ENCODE measurements at places on chromosomes 2 and 18.

DNA sequence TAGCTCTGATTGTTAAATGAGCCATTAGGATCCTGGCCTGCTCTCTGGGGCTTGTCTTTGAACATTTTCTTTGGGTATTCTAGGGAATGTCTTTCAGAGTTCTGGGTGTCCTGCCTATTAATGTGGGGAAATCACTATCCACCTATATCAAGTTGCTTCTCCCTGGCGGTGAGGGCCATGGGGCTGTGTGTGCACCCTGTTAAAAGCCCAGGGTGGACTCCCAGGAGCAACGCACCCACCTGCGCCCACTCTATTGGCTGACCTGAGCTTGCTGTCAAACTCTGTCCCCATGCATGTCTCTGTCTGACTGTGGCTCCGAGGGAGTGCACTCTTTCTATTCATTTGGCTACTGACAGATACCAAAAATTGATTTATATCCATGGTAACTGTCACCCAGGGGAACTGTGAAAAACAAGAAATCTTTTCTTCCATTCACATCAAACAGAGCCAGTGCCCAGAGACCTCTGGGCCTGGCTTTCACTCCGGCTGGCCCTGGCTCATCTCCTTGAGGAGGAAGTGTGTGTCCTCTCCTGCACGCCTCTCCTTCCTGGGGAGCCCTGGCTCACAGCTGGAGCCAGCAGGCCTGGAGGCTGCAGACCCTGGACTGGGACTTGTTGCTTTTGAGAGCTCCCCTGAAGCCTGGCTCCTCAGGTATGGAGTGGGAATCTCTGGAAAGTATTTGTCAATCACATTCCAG, 10.5 kb upstream of the TOGARAM2 start:
- DNase-seq = no peak

DNA sequence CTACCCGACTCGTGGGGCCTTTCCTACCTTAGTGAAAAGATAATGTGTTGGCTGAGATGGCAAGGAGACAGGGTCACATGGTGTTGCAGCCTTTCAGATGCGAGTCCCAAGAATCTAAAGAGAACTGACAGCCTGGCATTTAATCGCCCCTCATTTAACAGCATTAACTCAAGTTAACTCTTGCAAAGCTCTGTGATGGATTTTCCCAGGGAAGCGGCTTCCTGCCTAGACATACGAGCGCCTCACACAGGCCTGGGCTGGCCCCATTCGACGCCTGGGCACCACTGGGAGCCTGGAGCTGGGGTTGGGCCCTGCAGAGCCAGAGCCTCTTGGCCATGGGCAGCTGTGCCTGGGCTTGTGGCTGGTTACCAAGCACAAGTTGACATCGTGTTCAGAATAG, 140.8 kb downstream of the SEPTIN10 start:
- no peak for DNase-seq

DNA sequence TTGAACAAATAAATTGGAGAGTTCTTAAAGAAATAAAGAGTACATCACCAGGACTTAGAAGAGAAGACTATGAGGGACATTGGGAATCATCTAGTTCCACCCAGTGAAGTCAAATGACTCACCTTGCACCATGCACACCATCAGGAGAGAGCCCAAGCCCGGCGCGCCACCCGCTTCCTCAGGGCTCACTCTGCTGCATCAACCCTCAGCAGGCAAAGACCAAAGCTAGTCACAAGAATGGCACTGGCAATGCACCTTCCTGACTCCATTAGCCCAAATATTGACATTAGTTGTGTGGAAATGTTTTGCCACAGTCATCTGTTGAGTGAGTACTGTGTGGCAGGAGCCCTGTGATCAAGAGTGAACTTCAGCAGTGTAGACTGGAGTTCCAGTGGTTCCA, 7.1 kb upstream of the LYPD6B start:
- no peak for DNase-seq

DNA sequence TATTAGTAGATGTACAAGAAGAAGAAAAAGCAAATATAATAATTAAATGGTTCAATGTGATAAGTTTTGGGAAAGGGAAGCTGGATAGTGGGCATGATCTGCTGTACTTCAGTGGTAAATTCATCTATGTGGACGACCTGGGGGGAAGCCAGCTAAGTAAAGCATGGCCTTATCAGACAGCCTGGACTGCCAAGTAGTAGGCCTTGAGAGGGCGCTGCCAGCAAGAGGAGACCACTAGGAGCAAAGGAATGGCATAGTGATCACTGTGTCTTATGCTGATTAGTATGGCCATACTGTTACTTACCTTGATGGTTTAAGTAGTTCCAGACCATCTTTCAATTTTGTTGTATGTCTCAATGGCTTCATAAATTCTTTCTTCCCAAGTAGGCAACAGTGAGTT, 287.6 kb downstream of the SETBP1 start:
- DNase-seq = no peak

GRCh38 chr2:103754530-103754929, 992.7 kb downstream of the TMEM182 start:
- no peak for DNase-seq

DNA sequence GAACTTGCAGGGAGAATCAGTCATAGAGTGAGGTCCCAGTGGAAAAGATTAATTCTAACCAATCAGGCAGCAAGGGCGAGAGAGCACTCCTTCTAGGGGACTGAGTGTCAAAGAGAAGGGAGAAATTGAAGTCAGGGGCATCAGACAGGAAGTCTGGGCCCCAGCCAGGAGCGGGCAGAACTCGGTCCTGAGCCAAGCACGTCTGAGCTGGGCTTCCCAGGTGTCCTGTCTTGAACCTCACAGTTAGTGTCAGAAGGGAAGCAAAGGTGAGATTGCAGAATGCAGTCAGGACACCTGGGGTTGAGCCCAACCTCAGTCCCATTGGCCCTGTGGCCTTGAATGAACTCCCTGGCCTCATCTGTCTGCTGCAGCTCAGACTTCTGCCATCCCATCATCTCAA, 220.9 kb downstream of the SMAD2 start:
- no peak for DNase-seq

DNA sequence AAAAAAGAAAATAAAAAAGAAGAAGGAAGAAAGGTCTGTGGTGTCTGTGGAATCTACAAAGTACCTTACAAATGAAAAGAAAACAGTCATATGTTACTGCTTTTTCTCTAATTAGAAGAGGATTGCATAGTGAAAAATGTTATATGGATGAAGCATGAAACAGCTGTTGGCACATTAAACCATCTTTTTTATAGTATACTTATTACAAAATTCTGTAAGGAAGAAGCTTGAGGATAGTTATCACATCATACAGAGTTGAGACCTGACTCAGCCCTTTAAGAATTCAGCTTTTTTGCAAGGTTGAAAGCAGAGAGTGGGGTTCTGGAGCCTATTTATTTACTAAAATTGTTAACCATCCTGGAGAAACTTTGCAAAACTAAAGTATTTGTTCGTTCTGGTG, 222.7 kb downstream of the PHLPP1 start:
- no peak for DNase-seq

- no peak for DNase-seq
Measured at GRCh38 chr2:119469131-119469530, 37.5 kb downstream of the TMEM37 start.

DNA sequence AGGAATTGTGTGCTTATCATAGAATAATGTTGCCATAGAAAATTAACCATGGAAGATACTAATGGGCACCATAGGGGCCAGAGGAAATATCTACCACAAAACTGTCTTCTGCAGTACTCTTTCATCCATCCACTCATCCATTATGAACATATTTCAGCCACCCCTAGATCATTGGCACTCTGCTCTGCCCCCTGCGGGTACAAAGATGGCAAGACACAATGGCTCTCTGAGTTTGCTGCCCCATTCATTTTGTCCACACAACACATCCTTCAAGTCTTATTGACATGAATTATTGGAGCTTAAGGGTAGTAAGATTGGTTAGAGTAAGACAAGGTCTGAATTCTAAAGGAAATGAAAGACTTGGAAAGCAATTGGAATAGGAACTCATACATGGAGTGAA, 1224.7 kb upstream of the CELF4 start:
- no peak for DNase-seq

DNA sequence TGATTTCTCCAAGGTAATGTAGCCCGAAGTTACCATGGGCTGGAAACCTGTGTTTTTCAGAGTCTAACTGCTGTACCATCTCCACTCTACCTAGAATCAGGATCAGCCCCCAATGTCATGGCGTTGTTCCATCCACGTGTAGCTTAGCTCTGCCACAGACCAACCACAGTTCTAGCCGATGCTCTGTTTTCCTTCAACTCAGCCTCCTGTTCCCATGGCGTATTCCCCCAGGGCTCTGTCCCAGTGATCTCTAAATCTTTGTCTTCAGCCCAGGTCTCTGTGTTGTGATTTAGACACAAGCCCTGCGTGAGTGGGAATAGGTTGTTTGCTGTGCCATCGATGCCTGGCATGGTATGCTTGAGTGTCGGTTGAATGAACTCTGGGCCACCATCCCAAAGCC, 53.4 kb downstream of the LPIN1 start:
- no peak for DNase-seq

DNA sequence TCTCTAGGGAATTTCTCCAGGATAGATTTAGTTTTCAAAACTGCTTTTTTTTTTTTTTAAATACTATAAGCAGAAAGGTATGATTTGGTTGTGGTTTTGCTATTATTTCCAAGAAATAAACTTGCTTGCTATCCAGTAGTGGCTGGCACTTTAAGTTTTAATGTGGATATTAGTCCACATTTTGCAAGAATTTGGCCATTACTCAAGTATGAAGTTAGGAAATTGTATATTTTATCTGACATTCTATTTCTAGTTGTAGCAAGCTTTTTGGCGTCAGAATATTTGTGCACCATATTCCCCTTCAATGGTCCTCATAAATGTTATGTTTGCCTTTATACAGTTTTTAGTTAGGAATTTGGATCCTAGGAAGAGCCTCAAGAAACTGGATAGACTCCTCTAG, 226.3 kb downstream of the ZNF521 start:
- DNase-seq = no peak

- no peak for DNase-seq
Measured at GRCh38 chr18:69000366-69000765, 202.5 kb downstream of the CCDC102B start.

- DNase-seq = no peak
Measured at GRCh38 chr2:8177566-8177965, 504.3 kb upstream of the ID2 start.

GRCh38 chr2:174669336-174669735, 71.7 kb upstream of the WIPF1 start:
- no peak for DNase-seq

GRCh38 chr2:235235977-235236767, 257.7 kb upstream of the AGAP1 start:
- no peak for DNase-seq

DNA sequence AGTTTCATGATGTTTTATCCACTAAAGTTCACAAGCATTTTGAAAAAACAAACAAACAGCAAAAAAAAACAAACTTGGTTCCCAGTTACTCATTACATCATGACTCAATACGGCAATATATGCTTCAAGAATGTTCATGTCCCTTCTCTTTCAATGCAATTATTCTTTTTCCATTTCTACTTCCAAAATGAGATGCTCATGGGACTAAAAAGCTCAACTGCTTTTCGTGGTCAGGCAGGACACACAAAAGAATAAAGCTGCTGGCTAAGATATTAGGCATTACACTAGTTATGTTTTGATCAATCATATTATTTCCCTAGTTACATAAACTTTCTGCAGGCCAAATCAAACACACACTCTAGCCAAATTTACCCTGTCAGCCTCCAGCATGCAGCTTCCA, 301.3 kb downstream of the EPHA4 start:
- DNase-seq = no peak

DNA sequence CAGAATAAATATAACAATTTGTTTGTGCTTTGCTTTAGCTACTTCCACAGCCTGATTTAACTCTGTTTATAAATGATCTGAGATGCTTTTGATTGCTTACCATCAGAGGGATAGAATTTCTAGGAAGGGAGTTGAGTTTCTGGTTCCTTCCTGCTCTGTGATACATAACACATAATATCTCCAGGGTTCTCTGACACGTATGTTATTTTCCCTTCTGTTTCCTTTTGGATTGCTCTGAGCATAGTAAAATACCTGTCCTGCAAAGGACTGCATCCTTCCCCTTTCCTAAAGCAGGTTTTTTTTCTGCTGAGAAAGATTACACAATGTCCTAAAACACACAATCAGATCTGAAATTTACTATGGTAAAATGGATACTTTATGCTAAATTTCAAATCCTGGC, 76.1 kb downstream of the CABYR start:
- DNase-seq = no peak

DNA sequence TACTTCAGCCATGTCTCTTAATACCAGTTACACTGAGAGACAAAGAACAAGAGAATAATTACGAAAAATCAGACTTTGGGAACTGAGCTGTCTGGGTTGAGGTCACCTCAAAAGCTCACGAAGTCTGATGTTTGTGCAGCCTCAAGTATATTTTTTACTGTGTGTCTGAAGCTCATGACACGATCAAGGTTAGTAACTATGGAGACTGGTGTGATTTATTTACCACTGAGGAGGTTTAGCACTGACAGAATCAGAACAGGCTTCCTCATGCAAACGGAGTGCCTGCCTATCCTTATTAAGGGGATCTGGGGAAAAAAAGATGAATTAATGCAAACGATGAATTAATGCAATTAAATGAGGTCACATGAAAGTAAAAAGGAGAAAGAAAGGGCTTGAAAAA, 61.1 kb upstream of the RAPH1 start:
- DNase-seq = no peak

- DNase-seq = no peak
Measured at GRCh38 chr2:218860950-218861381, 1.4 kb downstream of the WNT6 start.

DNA sequence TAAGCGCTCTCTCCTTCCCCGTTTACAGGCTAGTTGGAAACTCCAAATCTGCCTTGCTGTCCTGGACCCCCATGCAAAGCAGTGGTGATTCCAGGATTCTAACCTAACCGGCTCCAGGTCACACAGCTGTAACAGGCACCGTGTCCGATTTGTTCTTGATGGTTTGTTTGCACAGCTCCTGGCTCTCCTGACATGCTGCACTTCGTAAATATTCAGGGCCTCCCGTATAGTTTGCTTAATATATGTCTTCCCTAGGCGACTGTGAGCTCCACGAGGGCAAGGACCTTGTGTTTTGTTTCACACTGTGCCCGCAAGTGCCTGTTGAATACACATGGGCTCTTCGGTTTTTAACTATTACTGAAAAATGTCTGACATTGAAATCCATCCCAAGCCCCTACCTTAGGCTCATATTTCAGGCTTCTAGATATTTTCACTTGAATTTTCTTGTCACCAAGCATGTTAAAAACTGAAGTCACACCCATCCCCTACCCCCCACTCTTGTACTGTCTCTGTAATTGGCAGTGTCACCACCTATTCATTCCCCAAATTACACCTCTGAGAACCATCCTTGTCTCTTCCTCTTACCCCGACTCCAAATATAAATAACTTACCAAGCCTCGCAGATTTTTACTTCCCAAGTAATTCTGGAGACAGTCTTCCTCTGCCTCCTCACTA, 1.0 kb upstream of the PUM2 start:
- no peak for DNase-seq

GRCh38 chr2:62099050-62099449, 96.9 kb upstream of the B3GNT2 start:
- DNase-seq = no peak
